Psoas muscle (tissue), 8 donors: ENCODE measurements at places on chromosomes 11 and 22. TPM values are rescaled to one million over a fixed set of nuclear protein-coding genes. Genes with fewer than 3 reads are reported as not detected.

The SUSD2 gene
- total RNA-seq: 1.1 TPM

GRCh38 chr11:114154271-114155047, 94.9 kb downstream of the ZBTB16 start:
- H3K36me3 ChIP-seq: no peaks in the 10 kb centered on the region
- H3K4me3 ChIP-seq: no peak overlapping the region
- no peaks in the 10 kb centered on the region for H3K27me3 ChIP-seq
- H3K4me1 ChIP-seq: peaks cover 100% of the 10 kb centered on the region
- DNase-seq: peak; percentile 48
- H3K27ac ChIP-seq: peak overlapping the region; percentile 99

GRCh38 chr11:1088927-1089737, 14.5 kb downstream of the MUC2 start:
- no peak overlapping the region for H3K4me3 ChIP-seq
- peaks cover 4% of the 10 kb centered on the region for H3K27me3 ChIP-seq
- DNase-seq: peak; percentile 40
- no peaks in the 10 kb centered on the region for H3K36me3 ChIP-seq

The HBB gene
- total RNA-seq: 427 TPM

DNA sequence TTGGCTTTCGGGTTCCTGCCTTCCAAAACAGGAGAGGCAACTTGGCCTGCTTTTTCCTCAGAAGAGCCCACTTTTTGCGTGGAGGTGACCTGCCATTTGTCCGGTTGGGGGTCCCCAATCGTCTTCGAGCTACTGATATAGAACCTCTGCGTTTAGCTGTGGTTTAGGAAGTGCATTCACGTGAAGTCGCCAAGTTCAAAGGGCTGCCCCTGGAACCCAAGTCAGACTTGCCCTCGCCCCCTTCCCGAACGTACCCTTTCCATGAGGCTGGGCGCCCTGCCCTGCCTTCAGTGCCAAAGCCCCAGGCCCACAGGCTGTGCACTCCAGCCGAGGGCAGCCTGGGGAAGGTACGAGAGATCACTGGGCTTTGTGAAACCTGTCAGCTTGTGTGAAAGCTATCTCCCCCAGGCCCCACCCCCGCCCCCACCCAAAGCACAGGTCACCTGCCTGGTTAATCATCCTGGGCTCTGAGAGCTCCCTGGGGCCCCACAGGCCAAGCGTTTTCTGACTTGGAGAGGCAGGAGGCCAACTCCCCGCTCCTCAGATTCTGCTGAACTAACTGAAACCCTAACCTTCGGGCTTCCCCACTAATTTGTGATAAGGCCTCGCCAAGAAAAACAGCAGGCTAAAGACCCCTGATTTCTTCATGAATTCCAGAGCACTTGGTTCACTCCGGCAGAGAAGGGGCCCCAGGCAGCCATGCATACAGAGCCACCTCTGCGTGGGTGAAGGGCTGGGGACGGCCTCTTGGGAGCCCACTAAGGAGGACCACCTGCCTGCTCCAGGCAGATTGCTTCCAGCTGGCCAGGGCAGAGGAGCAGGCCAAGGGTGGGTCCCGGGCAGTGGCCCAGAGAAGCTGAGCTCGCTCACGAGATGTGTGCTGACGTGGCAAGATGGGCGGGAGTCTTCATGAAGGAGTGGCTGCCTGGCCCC, 25.8 kb upstream of the KCNQ1OT1 start:
- no peaks in the 10 kb centered on the region for H3K27me3 ChIP-seq
- no peaks in the 10 kb centered on the region for H3K36me3 ChIP-seq
- H3K4me3 ChIP-seq: no peak overlapping the region
- H3K4me1 ChIP-seq: peaks cover 15% of the 10 kb centered on the region

DNA sequence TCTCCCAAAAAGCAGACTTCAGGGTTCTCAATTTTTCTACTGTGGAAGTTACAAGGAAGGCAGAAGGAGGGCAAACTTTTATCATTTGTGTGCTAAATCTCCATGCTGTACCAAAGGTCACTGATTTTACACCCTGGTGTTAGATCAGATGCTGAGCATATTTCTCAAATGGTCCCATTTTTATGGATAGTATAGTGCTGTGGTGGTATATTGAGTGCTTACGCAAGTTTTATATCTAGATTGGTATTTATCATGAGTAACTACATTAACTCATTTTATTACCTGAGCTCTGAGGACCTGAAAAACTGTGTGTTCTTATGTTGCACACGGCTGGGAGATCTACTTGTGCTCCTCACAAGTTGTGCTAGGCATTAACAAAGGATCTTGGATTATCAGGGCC, 75.1 kb downstream of the PRR5L start:
- H3K4me3 ChIP-seq: no peak overlapping the region
- no peaks in the 10 kb centered on the region for H3K27me3 ChIP-seq
- DNase-seq: no peak

DNA sequence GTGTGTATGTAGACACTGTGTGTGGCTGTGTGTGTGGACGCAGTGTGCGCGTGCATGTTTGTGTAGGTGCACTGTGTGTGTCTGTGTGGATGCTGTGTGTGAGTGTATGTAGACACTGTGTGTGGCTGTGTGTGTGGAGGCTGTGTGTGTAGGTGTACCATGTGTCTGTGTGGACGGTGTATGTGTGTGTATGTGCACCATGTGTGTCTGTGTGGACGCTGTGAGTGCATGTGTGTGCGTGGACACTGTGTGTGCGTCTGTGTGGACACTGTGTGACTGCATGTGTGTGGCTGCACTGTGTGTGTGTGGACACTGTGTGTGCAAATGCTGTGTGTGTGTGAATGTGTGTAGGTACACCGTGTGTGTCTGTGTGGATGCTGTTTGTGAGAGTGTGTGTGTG, 10.3 kb downstream of the TRPM5 start:
- no peaks in the 10 kb centered on the region for H3K36me3 ChIP-seq
- no peaks in the 10 kb centered on the region for H3K4me1 ChIP-seq
- no peak overlapping the region for H3K4me3 ChIP-seq
- H3K27me3 ChIP-seq: peaks cover 17% of the 10 kb centered on the region

The FAR1 gene
- total RNA-seq: 23.8 TPM

GRCh38 chr11:66112601-66113499, 42.8 kb downstream of the PACS1 start:
- H3K27me3 ChIP-seq: no peaks in the 10 kb centered on the region
- no peak overlapping the region for H3K27ac ChIP-seq
- no peak for DNase-seq

The GDPD4 gene
- total RNA-seq: not detected

The CBLIF gene
- total RNA-seq: not detected

The APOA5 gene
- not detected for total RNA-seq

The CD3D gene
- total RNA-seq: not detected

The KCNA4 gene
- not detected for total RNA-seq
